ENCODE measurements at places on chromosomes 2 and 18.

- no peak for DNase-seq
Measured at GRCh38 chr2:5742126-5742525, 49.9 kb downstream of the SOX11 start.

GRCh38 chr2:160859096-160859495 lies 301.1 kb upstream of the TANK start:
- no peak for DNase-seq

DNA sequence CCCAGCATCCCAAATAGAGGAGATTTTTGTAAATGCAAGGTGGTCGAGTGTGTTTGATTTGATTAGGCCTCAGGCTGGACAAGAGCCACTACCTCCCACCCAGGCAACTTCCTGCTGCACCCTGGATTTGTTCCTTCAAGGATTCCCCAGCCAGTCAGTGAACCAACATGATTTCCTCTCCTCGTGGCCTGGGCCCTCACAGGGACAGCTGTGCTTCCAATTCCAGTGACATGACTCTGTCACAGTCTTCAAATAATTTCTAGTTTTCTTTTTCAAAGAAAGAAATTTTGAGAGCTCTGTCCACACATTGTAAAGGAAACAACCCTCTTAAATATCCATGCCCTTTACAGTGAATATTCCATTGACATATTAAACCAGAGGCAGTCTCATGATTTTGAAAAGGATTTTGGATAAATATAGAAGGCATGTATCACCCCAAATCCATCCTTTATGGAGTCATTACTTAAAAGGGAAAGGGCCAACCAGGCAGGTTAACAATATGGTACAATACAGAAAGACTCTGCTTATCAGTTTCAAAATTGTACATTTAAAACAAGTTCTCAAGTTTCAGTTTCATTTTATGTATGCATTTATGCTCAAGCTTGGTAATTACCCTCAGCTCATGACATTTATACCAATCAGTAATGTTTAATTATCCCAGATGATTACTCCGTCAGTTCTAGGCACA lies 121.3 kb upstream of the FOSL2 start:
- DNase-seq: no peak

- DNase-seq: no peak
Measured at GRCh38 chr2:129722306-129723019, 257.0 kb upstream of the RAB6C start.

GRCh38 chr18:64416990-64417389 lies 268.1 kb upstream of the LINC00305 start:
- no peak for DNase-seq

GRCh38 chr18:42258301-42258965 lies 303.4 kb downstream of the PIK3C3 start:
- no peak for DNase-seq

DNA sequence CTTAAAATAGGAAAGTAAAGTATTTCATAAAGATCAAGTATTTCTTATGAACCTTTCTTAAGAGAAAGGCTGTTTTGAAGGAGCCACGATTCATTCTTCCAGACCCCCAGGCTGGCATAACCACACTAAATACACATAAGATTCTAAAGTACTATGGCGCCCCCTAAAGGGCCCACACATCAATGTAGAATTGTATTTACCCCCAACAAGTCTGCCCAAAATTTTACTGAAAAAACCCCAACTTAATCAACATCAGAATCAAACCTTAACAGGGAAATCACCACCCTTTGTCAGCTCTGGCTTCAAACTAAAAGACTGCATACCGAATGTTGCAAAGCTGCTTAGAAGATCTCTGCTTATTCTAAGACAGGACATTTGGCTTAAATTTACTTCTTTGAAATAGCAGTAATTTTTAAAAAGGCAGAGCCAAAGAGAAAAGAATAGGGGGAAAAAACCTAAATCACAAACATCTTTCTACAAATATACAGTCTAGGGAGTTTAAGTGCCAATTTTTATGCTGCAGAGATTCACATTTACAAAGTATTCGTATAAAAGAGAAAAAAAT lies 20.4 kb upstream of the BCL2 start:
- DNase-seq: no peak

DNA sequence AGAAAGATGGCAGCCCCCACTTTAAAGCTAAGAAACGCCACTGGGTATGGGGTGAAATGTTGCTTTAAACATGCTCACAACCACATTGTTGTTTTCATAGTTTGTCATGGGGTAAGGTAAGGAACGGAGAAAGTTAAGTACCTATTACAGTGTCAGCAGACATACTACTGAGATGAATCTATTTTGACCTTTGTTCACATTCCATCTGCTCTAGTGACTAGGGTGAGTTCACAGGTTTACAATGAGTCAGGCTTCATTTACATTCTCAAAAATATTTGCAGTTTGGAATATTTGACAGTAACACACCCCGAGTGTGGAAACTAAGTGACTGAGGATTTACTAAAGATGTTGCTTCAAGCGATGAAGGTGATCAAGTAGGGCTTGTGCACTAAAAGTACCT lies 428.7 kb upstream of the ACVR2A start:
- DNase-seq: no peak

- DNase-seq: no peak
Measured at GRCh38 chr2:99336804-99337112, 431 bp upstream of the EIF5B start.

GRCh38 chr2:128228894-128229293 lies 89.8 kb downstream of the HS6ST1 start:
- DNase-seq: no peak

DNA sequence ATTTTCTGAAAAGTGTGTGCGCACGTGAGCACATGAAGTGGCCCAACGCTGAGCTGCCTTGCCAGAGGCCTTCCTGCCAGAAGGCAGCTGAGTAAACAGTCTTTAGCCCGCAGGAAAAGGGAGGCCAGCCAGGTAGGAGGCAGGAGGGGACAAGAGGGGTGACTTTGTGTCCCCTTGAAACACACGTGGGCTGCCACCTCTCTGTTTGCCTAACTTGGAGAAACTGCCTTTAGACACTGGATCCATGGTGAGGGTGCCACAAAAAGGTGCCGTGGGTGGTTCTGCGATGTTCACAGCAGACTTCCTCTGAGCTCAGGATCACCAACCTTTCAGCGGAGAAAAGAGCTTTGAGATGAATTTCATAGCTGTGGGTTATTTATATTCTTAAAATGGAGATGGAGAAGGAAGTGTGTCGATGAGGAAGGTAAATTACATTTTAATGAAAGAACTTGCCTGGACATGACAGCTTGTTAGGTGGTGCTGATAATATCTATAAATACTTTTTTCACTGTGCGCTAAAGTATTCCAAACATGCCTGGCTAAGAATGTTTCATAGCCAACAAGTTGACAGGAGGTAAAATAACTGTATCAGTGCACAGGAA lies 36.6 kb upstream of the ASB1 start:
- no peak for DNase-seq

All from GM12891 (cell line).